Ascending aorta (tissue), 2 donors: ENCODE measurements at places on chromosomes 6 and 20. TPM values are rescaled to one million over a fixed set of nuclear protein-coding genes. Genes with fewer than 3 reads are reported as not detected.

DNA sequence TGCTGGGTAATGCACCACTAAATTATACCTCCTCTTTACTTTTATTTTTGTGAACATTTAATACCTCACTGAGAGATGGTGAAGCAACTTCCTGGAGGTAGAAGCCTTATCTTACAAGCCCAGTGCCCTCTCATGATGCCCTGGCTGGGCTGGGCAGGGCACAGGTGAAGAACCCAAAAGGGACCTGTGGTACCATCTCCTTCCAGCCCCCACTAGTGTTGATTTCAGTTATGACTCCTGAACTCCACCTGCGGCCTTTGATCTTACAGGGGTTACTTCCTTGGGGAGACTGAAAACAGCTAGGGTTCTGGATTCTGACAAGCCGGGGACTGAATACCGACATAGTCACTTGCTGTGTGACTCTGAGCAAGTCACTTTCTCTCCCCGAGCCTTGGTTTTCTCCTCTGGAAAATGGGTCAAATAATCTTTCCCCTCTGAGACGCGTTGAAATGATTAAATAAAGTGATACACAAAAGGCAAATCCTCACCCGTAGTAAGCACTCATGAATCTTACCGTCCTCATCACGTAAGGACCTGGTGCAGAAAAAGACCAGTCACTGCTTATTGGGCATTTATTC lies 1.2 kb downstream of the SLC13A3 start:
- DNase-seq: no peak

DNA sequence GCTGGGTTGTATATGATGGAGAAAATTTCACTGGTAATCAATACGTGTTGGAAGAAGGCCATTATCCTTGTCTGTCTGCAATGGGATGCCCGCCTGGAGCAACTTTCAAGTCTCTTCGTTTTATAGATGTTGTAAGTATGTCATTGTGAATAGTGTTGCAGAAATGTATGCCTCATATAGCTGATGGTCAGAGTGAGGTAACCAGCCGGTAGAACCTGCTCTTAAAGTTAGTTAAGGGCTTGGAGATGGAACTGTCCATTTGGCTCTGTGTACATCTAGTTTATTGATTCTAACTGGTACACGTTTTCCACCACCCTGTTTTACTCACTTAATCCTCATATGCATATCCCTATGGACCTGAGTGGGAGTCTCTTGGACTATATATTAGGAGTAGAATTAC lies 73.5 kb downstream of the RTN4IP1 start:
- DNase-seq: no peak

DNA sequence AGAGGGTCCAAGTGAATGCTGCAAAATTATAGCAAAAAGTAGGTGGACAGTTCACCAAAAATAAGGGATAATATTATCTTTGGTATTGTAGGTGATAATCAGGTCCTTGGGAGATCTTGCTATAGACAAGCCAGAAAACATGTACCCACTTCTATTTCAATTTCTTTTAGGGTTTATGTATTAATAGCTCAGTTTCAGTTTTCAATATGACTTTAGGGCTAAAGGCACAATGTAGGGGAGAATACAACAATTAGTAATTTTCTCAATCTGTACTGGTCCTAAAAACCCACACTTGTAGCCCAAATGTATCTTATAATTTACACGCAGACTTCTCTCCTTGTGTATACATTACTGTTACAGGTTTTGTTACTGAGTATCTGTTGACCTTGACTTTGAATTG lies 307.0 kb upstream of the ID4 start:
- DNase-seq: no peak

- no peak for DNase-seq
Observed at GRCh38 chr20:24206995-24207394, 218.4 kb upstream of the GGTLC1 start.

GRCh38 chr6:158869826-158870648 lies 50.9 kb upstream of the EZR start:
- DNase-seq: peak; percentile 90

DNA sequence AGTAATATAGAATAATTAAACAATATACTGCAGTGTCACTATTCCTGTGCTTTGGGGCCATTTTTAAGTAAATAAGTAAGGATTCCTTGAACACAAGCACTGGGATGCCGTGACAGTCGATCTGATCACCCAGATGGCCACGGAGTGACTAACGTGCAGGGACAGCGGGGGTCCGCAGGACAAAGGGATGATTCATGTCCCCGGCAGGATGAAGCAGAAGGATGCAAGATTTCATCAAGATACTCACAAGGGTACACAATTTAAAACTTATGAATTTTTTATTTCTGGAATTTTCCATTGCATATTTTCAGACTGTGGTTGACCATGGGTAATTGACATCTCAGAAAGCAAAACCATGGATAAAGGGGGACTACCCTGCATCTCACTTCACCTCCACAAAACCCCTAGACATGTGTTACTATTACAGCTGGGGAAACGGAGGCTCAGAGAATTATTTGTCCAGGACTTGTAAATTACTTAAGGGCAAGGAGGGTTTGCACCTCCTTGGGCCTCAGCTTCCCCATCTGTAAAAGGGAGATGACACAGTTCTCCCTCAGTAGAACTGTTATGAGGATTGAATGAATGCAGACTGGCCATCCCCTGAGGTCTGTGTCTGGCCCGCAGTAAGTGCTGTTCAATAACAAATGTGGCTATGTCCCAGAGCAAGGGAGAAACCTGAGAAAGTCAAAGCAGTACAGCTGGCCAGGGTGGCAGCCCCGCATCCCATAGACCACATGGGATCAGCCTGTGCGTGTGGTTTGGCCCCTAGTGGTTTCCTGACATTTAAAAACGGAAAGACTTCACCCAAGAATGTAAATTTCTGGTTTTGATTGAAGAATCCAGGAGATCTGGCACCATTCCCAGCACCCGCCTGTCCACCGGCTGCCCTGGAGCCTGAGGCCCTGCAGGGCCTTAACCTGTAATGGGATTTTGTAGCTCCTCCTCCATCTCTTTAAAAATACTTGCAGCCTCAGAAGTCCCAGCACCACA lies 235.5 kb downstream of the BMP7 start:
- DNase-seq: no peak

GRCh38 chr6:35468980-35469750 lies 964 bp downstream of the RPL10A start:
- DNase-seq: no peak

The ADGB gene
- total RNA-seq: not detected

- no peak for DNase-seq
Observed at GRCh38 chr6:73969971-73970970, 274.3 kb downstream of the CD109 start.

GRCh38 chr20:63591786-63592355 lies 17.8 kb upstream of the HELZ2 start:
- no peak for DNase-seq
